ENCODE measurements at places on chromosomes 13 and 19.

- DNase-seq = no peak
Measured at GRCh38 chr13:110511509-110512181, 49.9 kb downstream of the RAB20 start.

DNA sequence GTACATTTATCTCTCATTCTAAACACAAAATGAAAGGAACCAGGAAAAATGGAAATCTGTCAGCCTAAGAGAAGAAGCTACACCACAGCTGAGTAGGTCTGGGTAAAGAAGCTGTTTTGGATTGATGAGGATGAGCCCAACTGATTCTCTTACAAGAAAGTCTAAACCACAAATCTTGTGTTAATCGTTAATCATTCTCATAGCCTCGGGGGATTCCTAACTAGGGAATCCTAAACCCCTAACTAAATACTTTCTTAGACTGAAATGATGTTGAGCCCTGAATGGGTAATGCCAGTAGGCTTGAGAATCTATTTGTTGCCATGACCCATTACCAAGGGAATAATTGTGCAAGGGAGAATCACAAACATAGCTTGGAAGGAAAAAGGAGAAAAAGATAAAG is 327.5 kb upstream of the SPRY2 start:
- DNase-seq = no peak

DNA sequence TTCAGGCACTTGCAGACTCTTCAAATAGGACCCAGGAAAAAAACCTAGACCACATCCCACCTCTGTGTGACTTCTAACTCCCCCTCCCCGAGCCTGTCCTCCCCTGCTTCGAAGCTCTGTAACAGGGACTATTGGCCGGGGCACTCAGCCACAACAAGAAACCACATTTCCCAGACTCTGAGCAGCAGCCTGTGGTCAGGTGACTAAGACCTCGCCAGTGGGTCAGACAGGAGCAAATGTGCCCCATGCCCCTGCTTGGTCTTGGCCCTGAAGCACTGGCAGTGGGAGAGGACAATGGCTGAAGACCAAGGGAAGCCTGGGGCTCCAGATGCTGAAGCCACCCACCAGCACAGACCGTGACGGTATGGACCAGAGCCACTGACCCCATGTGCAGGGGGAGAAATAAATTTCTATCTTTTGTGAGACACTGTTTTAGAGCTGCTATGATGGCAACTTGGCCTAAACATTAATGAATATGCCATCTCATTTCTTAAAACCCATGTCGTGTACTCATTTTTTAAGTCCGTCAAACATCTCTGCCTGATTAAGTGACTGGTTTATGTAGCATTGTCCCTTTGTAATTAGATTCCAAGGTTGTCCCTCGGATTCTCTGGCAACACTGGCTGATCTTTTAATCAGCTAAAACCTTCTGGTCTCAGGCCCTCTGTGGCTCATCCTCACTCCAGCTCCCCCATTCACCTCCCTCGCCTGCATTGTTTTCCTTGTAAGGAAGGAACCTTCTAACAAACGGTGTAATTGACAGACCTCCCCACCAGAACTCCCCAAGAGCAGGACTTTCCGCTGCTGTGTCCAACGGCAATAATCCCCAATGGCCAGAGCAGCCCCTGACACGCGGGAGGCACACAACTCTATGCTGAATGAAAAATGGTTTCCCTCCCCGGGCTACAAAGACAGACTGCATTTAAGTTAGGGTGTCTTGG is 98.4 kb downstream of the STK24 start:
- peak; percentile 22 for DNase-seq

DNA sequence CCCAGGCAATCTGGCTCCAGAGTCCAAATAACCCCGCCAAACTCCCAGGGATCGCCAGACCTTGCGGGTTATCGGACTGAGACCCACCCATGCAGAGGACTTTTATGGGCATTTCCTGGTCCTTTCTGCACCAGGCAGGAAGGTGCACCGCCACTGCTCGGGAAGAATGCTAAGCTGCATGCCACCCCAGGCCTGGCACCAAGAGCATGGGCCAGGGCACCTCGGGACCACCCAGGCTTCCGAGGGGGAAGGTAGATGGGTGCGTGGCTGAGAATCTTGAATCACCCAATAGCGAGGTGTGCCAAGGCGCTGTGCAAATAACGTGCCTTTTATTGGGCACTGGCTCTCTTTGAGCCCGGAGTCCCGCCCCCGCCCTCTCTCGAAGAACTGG is 422 bp upstream of the ZNF575 start:
- DNase-seq = no peak

DNA sequence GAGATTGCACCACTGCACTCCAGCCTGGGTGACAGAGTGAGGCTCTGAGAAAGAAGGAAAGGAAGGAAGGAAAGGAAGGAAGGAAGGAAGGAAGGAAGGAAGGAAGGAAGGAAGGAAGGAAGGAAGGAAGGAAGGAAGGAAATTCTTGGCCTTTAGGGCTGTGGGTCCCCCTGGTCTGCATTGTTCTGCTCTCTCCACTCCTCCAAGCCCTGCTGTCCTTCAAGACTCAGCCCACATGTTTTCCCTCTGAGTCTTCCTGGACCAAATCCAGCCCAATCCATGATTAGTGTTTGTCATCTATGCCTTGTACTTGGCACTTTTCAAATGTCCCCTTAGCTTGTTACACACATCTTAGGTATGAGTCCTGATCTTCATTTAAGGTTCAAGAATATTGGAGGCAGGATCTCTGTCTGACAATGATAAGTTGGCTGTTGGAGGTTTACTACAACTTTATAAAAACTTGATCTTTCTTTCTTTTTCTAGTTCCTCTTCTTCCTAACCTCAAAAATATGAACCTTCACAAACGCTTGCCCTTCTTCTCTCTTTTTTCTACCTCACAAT is 48.8 kb upstream of the INTS6 start:
- no peak for DNase-seq

GRCh38 chr13:27960362-27961226 is 8.5 kb downstream of the CDX2 start:
- DNase-seq = no peak

GRCh38 chr19:1260749-1261537 is 8.2 kb upstream of the CIRBP start:
- DNase-seq = peak; percentile 98

DNA sequence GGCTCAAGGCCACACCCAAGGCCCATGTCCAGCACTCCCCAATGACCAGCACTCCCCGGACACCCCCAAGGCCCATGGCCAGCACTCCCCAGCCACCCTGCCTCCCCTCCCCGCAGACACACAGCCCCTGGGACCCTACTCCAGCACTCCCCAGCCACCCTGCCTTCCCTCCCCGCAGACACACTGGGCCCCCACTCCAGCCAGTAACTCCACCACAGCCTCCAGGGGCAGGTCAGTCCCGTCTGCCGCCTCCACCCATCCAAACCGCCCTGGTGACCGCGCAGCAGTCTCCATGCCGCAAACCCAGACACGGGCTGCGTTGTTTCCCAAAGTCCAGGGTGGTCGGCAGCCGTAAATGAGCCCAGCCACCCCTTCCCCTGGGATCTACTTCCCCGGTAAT is 70.7 kb downstream of the SPACA7 start:
- DNase-seq = no peak

DNA sequence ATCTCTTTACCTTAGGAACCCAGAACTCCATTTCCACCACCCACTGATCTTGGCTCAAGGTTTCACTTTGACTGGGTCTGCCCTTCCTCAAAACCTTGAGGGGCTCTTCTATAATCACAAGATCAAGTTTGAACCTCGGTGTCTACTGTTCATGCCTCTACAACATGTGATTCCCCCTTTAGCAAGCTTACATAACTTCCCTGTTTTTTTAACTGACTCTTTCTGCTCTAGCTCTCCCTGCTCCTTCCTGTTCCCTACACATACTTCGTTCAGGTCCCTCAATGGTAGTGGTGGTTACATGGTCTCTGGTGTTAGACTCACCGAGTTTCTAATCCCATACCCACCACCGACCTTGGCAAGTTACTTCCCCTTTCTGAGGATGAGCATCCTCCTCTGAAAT is 26.7 kb downstream of the CEACAM8 start:
- no peak for DNase-seq

DNA sequence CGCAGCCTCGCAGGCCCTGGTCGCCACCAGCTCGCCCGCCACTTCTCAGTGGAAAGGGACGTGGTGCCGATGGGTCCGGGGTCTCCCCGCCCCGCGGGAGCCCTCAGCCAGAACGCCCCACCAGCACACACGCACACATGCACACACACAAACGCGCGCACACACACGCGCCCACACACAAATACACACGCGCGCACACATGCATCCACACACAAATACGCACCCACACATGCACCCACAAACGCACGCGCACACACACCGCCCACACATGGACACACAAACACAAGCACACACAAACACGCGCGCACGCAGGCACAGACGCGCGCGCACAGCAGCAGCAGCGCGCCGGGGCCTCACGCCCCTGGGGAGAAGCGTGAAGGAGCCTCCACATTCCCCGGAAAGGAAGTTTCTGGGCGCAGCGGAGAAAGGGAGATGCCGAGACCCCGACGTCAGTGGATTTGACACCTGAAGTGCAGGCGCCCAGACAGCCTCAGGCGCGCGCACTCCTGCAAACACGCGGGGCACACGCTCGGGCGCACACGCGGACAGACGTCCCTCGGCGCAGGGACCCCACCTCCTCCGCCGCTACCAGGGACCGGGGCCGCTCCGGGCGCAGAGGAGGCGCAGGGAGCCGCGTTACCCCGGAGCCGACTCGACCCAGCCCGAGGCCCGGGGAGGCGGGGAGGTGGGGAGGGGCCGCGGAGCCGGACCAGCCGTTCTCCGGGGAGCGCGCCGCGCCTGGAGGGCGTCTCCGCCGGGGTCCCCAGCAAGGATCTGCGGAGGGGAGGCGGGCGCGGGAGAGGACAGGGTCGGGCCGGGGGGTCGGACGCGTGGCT is 622 bp downstream of the RASA3 start:
- peak; percentile 37 for DNase-seq

GRCh38 chr19:13742756-13743155 is 21.6 kb upstream of the MRI1 start:
- DNase-seq = no peak

GRCh38 chr19:43290568-43291359 is 21.4 kb upstream of the PSG9 start:
- DNase-seq = peak; percentile 12

All from CD4-positive, alpha-beta T cell treated with Interleukin-10 for 1 hour (primary cell).